NCI-H1417 (cell line): ENCODE measurements at places on chromosomes 7 and 10.

DNA sequence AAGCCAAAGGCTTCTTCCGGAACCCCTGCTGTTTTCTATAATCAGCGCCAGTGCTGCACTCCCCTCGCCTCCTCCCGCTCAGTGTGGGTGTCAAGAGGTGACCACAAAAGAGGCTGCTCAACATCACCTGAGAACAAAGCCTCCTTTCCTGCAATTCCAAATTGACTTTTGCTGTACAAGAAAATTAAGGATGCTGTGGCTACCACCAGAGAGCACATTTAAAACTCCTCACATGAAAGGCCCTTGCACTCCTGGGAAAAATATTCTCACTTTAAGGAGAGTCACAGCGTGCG, 96.4 kb downstream of the HIPK2 start:
- DNase-seq, result peak; percentile 24

DNA sequence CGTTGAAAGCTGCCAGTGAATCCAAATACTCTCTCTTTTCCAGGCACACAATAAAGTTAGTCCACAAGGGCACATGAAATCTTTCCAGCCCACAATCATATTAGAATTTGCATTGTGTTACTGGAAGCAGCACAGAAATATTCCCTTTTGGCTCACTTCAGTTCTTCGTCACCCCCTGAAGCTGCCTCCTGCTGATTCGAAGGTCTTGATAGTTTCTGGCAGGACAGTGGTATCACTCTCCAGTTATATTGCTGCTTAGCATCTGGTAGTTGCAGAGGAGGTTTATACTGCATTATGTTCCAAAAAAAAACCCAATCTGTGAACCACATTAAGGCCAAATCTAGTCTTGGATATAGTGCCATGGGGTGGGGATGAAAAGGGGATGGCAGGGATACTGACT, 253.2 kb downstream of the BICC1 start:
- DNase-seq, result no peak

GRCh38 chr7:100719523-100720278, 567 bp upstream of the EPO start:
- peak; percentile 15 for DNase-seq

DNA sequence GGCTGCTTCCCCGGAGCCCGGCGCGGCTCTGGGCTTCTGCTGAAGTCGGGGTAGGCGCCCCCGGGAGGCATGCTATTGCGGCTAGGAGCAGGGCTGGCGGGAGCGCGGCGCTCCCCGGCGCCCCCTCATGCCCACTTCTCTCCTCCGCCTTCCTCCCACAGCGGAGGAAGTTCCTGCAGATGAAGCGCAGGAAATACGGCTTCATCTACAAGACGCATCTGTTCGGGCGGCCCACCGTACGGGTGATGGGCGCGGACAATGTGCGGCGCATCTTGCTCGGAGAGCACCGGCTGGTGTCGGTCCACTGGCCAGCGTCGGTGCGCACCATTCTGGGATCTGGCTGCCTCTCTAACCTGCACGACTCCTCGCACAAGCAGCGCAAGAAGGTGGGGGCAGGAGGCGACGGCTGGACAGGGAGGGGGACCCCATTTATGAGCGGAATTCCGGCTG, 479 bp downstream of the CYP26A1 start:
- no peak for DNase-seq

- no peak for DNase-seq
These were observed 85.1 kb downstream of the PAXIP1 start for GRCh38 chr7:154917808-154918160.

GRCh38 chr10:122373721-122374120, 787 bp upstream of the PLEKHA1 start:
- no peak for DNase-seq

DNA sequence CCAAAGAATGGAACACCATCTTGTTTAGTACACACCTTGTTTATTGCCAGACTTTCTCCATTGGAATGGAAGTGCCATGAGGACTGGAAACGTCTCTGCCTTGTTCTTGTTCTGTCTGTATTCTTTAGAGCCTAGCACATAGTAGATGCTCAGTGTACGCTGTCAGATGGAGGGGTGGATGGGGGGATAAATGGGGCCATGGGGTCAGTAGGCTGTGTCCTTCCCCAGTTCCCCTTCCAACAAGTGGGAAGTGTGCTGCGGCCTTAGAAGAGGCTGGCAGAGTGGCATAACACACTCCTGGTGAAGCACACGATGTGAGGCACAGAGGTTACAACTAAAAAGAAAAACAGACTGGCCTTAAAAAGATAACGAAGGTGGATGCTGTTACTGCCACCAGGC, 61.9 kb downstream of the TMEM209 start:
- DNase-seq, result no peak

DNA sequence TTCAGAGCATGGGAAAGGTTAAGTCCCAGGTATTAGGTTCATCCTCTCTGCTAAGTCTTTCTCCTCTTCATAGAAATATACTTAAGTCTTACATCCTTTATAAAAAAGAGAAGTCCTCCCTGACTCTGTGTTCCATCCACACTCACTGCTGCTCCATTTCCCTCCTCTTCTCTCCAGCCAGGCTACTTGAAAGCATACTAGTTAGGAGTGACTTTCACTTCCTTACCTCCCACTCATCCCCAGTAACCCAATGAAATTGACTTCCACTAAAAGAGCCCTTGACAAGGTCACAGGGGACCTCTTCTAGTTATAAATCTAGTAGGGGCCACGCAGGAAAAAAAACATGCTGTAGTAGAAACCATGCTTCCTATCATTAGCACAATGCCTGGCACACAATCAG, 133.1 kb upstream of the AGK start:
- DNase-seq, result peak; percentile 79

GRCh38 chr10:60957667-60958221, 13.8 kb upstream of the RHOBTB1 start:
- DNase-seq, result no peak
